ENCODE measurements at places on chromosomes 3 and 15.

- DNase-seq, result no peak
These were observed 63.9 kb upstream of the NUDT16 start for GRCh38 chr3:131317667-131318066.

DNA sequence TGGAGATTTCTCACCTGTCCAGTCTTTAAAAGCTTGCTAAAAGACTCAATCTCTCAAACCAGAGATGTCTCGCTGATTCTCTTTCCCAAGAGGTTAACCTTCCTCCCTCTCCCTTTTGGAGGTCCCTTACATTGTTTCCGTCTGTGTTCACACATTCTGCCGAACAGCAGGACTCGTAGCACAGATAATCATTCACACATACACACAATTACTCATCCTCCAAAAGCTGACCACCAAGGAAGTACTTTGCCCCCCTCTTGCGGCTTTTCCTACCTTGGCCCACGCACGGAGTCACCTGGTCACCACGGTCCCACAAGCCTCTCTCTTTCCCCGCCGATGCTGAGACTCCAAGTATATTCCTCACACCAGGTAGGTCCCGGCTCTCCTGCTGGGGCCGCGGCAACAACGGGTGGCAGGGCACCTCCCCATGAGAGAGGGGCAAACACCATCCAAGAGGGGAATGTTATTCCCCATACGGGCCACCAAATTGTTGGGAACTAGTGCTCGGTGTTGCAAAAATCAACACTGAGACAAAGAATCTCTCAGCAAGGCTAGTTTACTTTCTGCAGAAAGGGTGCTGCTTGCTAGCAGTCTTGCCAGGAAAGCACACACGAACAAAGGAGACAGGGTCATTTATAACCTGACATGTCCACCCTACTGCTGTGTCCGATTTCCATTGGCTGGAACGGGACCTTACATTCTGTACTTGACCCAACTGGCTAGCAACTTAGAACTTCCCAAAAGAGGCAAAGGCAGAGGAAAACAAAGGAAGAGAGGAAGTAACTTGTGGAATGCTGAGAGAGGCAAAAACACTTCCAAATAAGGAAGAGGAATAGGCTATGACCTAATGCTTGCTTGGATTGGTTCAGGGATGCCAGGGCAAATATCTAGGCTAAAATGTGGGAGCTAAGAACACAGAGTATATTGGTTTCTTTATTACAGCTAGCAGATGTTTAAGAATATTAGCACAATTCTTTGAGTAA lies 102.1 kb upstream of the NECTIN3 start:
- DNase-seq, result no peak

DNA sequence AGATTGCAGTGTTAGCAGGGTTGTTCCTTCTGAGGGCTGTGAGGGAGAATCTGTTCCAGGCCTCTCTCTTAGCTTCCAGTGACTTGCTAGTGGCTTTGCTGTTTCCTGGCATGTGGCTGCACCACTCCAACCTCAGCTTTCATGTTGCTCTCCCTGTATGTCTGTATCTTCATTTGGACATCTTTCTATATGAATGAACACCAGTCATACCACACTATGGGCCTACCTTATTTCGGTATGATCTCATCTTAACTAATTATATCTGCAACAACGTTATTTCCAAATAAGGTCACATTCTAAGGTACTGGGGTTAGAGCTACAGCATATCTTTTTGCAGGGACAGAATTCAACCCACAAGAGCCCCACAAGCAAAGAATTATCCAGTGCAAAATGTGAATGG lies 356.7 kb upstream of the UMPS start:
- DNase-seq, result no peak

DNA sequence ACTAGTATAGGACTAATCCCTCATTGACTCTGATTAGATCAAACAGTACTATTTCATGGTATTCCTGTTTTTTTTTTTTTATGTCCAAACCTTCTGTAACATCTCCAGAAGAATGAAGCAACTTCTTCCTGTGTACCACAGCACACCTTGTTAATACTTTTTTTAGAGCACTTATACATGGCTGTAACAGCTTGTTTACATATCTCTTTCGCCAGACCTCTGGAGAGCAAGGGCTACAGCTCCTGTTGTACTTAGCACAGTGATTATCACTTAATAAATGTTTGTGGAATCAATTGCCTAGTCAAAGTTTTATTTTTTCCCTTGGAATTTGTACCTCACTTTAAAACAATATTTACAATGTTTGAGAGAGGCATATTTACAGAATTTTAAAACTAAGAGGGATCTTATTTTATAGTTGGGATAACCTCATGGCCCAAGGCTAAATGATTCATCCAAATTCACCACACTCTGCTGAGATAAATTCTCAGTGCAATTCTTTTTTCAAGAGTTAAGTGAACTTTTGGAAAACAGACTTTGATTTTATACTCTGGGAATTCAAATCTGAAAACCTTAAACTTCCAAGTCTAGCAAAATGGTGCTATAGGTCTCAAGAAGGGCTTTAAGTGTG lies 9.2 kb upstream of the GATM start:
- DNase-seq, result no peak

DNA sequence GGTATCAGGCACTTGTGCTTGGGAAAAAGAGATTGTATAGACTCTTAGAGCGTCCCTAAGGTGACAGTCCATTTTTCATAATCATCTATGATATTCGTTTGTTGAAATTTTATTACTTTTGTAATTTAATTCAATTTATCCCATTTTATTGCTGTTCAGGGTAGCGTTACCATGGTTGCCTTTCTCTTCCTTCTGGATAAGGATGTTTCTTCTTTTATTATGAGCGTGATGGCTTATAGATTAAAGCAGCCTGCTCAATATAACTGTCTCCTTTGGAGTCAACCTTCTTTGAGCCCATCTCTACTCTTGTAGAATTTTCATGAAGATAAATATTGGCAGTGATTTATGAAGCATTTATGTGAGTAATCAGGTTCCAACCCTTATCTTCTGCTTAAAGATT lies 182.0 kb downstream of the LRTM1 start:
- DNase-seq, result no peak

DNA sequence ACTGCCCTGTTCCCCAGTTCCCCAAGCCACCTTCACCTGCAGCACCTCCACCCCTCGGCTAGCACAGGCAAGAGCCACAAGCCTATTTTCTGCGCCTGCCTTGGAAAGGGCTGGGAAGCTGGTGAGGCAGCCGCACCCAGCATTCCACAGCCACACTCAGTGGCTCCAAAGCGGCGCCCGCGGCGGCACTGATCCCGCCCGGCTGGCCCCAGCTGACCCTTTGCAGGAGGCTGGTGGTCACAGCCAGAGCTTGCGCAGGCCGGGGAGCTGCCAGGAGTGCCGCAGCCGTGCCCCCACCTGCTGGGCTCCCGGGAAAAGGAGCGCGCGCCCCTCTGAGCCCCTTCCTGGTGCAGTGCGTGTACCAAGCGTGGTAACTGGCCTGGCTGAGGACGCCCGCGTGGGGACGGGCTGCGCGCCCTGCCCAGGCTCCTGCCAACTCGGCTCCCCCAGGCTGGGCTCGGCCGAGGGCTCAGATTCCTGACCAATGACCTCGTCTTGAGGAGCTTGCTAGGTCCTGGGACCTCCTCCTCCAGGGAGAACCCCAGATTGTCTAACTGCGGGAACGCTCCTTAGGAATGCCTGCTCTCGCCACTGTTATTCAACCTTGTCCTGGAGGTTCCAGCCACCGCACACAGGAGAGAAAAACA lies 13.3 kb downstream of the GRAMD2A start:
- DNase-seq, result no peak

Data from activated T-cell treated with anti-CD3 and anti-CD28 coated beads, Interleukin-2, amount 50 U/mL, for 48 hours (primary cell).